ENCODE measurements at places on chromosomes 2 and 18. TPM values are rescaled to one million over a fixed set of nuclear protein-coding genes. Genes with fewer than 3 reads are reported as not detected.

GRCh38 chr18:27130065-27130630 lies 55.0 kb downstream of the CHST9 start:
- H3K36me3 ChIP-seq: no peaks in the 10 kb centered on the region
- no peak overlapping the region for H3K27ac ChIP-seq
- DNase-seq: no peak
- no peaks in the 10 kb centered on the region for H3K4me1 ChIP-seq
- H3K27me3 ChIP-seq: no peaks in the 10 kb centered on the region
- H3K4me3 ChIP-seq: no peak overlapping the region

DNA sequence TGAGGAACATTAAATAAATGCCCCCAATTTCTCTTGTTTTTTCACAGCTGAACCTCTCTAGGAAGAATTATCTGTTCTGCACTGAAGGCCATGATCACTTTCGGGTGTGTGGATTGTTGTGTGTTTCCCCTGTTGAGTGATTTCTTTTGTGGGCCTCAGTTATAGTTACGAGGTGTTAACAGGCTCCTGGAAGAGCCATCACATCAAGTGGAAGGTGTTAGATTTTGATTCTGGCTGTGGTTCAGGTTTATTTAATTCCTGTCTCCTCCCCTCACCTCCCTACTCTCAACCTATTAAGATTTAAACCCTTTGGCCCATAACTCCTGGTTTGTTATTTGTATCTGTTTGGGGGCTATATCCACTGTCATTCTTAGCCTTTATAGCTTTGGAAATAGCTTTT lies 182.8 kb downstream of the AGPS start:
- H3K36me3 ChIP-seq: no peaks in the 10 kb centered on the region
- H3K27me3 ChIP-seq: no peaks in the 10 kb centered on the region
- DNase-seq: no peak
- H3K4me1 ChIP-seq: no peaks in the 10 kb centered on the region

DNA sequence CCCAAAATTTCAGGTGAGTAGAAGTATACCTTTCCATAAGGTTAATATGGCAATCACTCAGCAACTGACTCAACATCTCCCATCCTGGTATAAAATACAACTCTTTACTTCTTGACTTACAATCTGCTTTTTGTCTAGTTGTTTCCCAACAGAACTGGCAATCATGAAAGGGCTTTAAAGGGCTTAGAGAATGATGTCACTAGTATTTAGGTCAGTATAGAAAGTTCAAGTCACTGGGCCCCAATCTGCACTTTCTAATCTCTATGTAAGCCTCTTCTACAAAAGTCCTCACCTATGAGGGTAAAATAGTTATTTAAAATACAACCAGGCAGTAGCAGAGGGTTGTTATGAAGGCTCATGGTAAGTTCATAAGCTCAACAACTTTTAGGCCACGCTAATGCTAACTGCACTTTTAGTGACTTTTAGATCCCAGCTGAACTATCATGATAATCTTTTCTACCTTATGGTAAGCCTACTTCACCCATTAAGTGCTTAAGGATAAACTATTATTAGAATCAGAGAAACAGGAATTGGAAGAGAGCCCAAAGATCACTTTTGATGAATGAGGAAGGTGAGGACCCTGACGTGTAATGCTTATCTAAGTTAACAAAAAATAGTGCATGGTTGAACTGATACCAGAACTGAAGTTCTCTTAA lies 79.6 kb downstream of the GORASP2 start:
- peaks cover 42% of the 10 kb centered on the region for H3K36me3 ChIP-seq
- no peak overlapping the region for H3K4me3 ChIP-seq
- no peak for DNase-seq
- no peaks in the 10 kb centered on the region for H3K27me3 ChIP-seq

GRCh38 chr2:188452084-188452483 lies 160.4 kb downstream of the GULP1 start:
- no peaks in the 10 kb centered on the region for H3K4me1 ChIP-seq
- H3K27ac ChIP-seq: no peak overlapping the region

DNA sequence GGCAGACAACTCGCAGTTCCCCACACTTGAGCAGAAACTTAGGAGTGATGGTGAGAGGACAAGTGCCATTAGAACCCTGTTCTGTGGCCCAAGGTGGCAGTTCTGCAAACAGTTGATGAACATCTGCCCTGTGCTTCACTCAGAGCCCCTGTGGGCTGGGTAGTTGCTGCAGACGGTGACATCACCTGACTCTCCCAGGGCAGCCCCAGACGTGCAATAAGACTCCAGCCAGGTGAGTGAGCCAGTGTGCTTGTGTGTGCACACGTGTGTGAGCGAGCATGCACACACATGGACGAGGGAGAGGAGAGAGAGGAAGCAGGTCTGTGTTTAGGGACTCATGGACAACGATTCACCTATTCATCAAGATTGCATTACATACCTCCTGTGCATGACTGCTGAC lies 136.0 kb upstream of the GLI2 start:
- H3K4me3 ChIP-seq: no peak overlapping the region
- no peak overlapping the region for H3K27ac ChIP-seq
- no peaks in the 10 kb centered on the region for H3K36me3 ChIP-seq
- DNase-seq: no peak

DNA sequence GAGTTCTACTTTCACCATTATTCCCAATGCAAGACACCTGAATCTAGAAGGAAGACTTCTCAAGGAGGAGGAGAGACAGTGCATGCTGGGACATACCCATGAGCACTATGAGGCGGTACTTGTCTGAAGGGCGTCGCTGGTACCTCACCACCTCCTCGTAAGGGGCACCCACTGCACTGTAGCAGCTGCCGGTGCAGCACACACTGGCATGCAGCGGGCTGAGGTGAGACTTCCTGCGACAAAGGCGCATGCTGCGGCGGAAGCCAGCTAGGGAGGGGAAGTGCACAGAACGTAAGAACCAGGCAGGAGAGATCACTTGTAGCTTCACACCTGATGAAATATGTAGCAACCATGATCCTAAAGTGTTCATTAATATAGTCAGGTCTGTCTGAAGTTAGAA lies 12.8 kb upstream of the TMEM237 start:
- no peaks in the 10 kb centered on the region for H3K36me3 ChIP-seq
- no peak overlapping the region for H3K27ac ChIP-seq
- no peak for DNase-seq
- H3K4me3 ChIP-seq: no peak overlapping the region

- no peaks in the 10 kb centered on the region for H3K27me3 ChIP-seq
- no peaks in the 10 kb centered on the region for H3K36me3 ChIP-seq
- no peak overlapping the region for H3K27ac ChIP-seq
- no peak for DNase-seq
- peaks cover 13% of the 10 kb centered on the region for H3K4me1 ChIP-seq
- no peak overlapping the region for H3K4me3 ChIP-seq
Measured at GRCh38 chr2:205775097-205775877, 93.0 kb downstream of the NRP2 start.

DNA sequence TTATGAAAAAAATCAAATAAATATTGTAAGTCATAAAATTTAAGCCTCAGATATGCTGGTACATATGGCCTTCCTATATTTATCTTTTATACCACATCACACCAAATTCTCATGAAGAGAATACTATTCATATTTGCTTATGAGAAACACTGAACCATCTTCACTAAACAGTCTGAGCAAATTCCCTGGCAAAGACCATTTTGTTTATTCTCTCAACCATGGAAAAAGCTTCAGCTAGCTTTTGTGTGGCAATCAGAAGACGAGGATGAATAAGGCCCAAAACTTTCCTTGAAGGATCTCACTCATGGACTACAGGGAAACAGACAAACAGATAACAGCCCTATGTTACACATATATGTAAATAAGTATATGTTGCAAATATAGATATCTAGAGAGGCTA lies 252.1 kb downstream of the TMX3 start:
- H3K27me3 ChIP-seq: no peaks in the 10 kb centered on the region
- H3K27ac ChIP-seq: no peak overlapping the region
- no peaks in the 10 kb centered on the region for H3K36me3 ChIP-seq
- no peak for DNase-seq
- H3K4me1 ChIP-seq: no peaks in the 10 kb centered on the region

DNA sequence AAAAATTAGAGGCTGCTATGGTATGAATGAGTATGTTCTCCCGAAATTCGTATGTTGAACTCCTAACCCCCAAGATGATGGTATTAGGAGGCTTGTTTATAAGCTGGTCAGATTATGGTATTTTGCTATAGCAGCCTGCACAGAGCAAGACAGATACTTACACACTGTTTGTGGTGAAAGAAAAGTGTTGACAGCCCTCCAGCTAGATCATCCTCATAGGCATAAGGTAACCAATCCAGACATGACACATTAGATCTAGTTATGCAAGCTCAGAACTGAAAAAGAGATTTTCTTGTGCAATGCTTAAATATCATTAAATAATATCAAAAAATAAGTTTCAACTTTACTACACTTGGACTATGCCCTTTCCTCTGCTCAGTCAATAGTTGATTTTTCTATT lies 107.1 kb downstream of the ABCA12 start:
- H3K4me3 ChIP-seq: no peak overlapping the region
- no peaks in the 10 kb centered on the region for H3K4me1 ChIP-seq
- H3K36me3 ChIP-seq: no peaks in the 10 kb centered on the region
- no peak for DNase-seq
- H3K27me3 ChIP-seq: no peaks in the 10 kb centered on the region
- no peak overlapping the region for H3K27ac ChIP-seq

- no peaks in the 10 kb centered on the region for H3K36me3 ChIP-seq
- no peak for DNase-seq
- no peak overlapping the region for H3K4me3 ChIP-seq
- no peak overlapping the region for H3K27ac ChIP-seq
Measured at GRCh38 chr2:86393521-86394491, 47.4 kb upstream of the KDM3A start.

GRCh38 chr2:117853316-117853715 lies 38.8 kb downstream of the DDX18 start:
- H3K27me3 ChIP-seq: peaks cover 6% of the 10 kb centered on the region
- H3K36me3 ChIP-seq: no peaks in the 10 kb centered on the region
- no peak for DNase-seq
- H3K4me1 ChIP-seq: no peaks in the 10 kb centered on the region

DNA sequence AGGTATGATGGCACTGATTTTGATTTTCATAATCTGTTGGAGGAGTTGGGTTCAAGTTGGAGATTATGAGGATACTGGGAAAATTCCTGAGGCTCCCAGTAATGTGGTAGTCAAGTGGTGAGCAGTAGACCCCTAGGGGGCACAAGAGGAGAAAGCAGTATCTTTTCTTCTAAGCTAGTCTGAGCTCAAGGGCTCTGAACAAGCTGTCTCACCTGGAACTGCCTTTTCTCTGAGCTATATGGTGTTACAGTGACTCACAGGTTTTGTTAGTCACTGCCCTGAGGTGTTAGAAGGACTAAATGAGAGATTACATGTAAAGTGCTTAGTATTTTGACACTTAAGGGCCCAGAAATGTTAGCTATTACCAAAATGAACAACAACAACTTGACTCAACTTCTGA lies 42.2 kb downstream of the CD302 start:
- H3K36me3 ChIP-seq: peaks cover 37% of the 10 kb centered on the region
- no peaks in the 10 kb centered on the region for H3K27me3 ChIP-seq
- H3K4me3 ChIP-seq: no peak overlapping the region
- peaks cover 2% of the 10 kb centered on the region for H3K4me1 ChIP-seq
- H3K27ac ChIP-seq: no peak overlapping the region
- DNase-seq: no peak

The CIB4 gene
- total RNA-seq: not detected

The SLC8A1 gene
- 18.5 TPM for total RNA-seq

The C18orf63 gene
- not detected for total RNA-seq

The CTLA4 gene
- not detected for total RNA-seq

The OTOF gene
- 0.28 TPM for total RNA-seq

The MOGAT1 gene
- not detected for total RNA-seq

The TMEM17 gene
- total RNA-seq: 1.9 TPM

All from liver (tissue), 10 donors.